ENCODE measurements at places on chromosomes 6 and 20.

DNA sequence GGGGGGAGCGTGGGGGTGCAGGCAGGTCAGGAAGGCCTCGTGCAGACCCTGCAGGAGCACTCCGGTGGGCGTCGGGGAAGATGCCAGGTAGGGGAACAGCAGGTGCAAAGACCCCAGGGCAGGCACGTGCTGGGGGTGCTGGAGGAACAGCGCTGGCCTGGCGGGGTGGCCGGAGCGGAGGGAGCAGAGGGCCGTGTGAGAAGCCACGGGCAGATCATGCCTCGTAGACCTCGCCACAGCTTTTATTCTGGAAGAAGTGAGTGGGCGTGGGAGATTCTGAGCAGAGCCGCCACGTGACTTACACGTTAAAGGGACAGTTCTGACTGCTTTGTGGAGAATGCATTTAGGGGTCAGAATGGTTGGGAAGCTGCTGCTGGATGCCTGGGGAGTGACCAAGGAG is 9.3 kb downstream of the NTSR1 start:
- DNase-seq = no peak

DNA sequence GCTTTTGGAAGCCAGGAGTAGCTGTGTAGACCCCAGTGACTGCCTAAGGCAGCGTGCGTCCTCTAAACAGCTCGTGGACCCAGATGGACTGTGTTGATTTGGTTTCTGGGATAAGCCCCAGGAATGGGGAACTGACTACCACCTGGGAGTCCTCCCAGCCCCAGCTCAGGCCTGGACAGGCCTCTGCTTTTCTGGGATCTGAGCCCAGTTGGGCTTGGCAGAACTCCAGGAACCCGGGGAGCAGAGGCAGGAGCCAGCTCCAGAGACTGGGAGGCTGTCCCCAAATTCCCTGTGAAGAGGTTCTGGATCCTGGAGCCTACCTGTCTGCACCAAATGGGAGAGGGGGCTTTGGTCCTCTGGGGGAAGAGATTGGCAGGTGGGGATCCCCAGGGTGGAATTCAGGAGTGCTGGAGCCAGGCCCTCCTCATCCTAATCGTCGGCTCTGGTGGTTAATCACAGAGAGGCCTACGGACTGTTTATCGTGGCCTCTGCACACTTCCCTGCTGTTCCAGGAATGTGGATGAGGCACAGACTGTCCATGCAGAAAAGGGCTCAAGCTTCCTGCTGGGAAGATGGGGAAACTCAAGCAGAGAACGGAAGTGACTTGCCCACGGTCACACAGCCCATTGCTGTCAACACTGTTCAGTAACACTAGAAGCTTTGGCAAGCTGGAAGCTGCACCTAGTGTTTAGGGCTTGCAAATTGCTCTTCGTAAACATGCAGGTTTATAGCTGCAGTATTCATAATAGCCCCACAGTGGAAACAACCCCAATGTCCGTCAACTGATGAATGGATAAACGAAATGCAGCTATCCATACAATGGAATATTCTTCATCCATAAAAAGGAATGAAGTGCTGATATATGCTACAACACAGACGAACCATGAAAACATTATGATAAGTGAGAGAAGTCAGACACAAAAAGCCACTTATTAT is 100.6 kb downstream of the KCNB1 start:
- peak; percentile 93 for DNase-seq

DNA sequence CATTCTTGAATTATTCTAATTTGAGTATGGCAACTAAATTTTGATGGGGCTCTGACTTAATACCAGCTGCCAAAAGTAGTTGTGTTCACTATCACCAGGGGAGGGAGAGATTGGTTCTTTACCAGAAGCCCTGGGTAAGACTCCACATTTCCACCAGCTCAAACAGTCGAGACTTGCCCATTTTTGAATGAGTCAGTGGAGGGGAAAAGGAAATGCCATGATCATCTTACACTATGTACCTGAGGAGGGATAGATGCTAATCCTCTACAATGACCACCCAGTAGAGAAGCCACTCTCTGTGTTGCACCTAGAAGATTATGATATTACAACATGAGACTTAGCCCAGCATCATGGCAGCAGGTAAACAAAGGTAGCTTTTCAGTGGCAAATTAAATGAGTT is 77.0 kb upstream of the SGK1 start:
- no peak for DNase-seq

GRCh38 chr20:17652411-17652810 is 29.6 kb downstream of the RRBP1 start:
- DNase-seq = no peak

DNA sequence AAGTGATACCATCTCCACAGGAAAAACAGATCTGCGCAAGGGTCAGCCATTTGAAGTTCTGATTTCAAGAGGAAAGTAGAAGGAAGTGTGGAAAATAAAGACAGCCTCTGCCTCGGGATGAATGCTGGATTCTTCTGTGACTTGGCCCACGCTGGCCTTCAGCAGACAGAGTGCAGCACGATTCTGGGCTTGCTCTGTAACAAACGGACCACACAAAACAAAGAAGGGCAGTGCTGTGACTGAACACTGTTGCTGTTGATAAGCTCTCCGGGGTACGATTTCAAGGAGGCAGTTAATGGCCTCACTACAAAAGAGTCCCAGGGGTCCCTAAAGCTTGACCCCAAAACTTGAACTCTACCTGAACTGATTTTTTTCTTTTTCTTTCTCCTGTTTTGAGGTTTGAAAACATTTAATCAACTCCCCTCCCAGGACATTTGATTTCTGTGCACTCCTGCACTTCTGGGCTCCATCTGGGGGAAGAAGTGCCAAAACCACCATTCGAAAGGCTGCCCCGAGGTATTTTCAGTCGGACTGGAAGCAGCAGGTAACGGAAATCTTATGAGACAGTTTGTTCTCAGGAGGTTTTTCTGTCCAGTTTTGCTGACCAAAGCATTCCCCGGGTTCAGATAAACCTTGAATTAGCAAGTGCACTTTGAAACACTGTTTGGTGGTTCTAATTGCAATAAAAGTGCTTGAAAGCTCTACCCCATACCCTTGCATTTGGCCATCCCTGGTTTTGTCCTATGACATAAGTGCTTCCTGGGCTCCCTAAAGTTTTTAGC is 189.6 kb downstream of the MYLK4 start:
- no peak for DNase-seq

Measured in NCI-H69 (cell line).